ENCODE measurements at places on chromosomes 2 and 18.

DNA sequence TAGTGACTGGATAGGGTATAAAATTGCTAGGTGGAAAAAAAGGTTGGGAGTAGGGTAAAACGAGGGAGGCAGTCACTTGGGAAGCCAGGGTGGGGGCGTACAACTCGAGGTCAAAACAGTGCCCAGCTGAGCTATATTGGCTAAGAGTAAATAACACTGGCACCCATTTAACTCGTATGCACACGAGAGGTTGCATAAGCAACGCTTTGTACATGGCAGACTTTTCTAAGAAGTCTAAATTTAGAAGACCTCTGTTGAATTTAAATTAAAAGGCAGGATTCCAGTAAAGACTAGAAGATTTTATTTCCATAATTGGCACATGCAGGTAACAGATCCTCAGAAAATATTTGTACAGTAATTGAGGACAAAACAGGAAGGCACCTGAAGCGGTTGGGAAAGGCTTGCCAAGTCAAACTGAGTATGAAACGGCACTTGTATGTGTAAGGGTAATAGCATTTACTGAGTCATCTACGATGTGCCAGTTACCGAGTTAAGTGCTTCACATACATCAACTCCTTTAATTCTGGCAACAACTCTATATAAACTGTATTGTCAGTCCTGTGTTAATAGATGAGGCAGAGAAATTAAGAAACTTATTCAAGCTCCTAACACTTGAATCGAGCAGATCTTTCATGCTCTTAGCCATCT is 1.4 kb upstream of the MALT1 start:
- DNase-seq, result no peak

GRCh38 chr18:24600076-24600654 is 139.7 kb downstream of the HRH4 start:
- no peak for DNase-seq

DNA sequence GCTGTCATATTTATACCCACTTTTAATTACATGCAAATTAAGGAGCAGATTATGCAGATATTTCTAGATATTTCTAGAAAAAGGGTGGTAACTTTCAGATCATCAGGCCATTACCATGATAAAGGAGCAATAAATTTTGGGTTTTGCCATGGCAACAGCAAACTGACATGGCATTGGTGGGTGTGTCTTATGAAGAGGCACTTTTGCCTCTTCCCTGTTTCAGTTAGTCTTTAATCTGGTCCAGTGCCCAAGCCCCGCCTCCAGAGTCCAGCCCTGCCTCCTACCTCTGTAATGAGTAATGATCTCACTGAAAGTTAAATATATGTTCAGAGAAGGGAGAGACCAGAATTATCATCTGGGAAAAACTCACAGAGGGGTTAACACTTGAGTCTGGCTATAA is 124.8 kb downstream of the SCG2 start:
- DNase-seq, result no peak

DNA sequence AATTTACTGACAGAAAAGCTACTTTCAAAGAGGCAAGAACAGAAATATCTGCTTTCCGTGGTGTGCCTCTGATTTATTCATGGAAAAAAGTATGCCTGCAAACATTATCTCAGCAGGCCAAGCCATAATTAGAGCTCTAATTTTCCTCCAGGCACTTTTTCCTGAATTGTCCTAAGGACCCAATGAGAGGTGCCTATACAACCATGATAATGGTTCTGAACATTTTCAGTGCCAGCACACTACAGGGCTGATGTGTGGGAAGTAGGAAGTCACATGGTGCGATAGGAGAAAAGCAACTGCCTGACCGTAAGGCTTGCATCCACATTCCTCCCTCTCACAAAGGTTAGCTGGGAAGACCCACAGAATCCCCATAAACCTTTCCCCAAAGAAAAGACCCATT is 45.9 kb upstream of the EGR4 start:
- DNase-seq, result no peak

DNA sequence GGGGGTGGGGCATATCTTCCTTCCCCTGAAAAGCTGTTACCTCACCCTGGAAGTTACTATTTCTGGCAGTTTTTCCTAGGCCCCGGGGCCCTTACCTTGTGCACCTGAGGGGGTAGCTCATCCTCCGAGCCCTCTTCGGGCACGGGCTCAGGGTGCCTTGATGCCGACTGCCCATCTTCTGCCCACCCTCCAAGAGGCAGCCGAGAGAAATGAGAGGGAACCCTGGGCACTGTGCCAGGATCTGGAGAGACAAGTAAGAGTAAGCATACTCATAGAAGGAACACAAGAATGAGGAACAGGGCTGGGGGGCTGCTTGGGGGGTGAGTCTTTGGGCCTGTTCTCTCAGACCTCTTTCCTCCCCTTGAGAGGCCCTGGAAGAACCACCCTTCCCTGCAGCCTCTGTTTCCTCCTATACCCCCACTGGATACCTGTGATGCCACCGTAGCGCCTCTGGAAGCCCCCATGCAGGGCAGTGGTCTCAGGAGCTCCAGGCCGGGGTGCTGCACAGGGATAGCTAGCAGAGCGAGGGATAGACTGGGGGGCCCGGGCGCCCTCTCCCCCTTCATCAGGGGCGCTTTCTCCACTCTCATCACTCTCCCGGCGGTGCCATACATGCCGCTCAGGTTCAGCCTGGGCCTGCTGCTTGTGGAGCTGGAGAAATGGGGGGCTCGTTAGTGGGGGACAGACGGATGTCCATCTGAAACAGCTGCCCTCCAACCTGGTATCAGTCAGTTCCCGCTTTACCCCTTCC is 2.1 kb upstream of the ABCB6 start:
- DNase-seq, result no peak

GRCh38 chr2:204282525-204282924 is 262.8 kb upstream of the PARD3B start:
- DNase-seq, result no peak

GRCh38 chr2:176650104-176650837 is 381.0 kb downstream of the MTX2 start:
- no peak for DNase-seq

GRCh38 chr2:102514061-102514785 is 41.2 kb downstream of the SLC9A4 start:
- DNase-seq, result no peak

- DNase-seq, result no peak
Observed at GRCh38 chr2:159091381-159091780, 122.9 kb downstream of the TANC1 start.

DNA sequence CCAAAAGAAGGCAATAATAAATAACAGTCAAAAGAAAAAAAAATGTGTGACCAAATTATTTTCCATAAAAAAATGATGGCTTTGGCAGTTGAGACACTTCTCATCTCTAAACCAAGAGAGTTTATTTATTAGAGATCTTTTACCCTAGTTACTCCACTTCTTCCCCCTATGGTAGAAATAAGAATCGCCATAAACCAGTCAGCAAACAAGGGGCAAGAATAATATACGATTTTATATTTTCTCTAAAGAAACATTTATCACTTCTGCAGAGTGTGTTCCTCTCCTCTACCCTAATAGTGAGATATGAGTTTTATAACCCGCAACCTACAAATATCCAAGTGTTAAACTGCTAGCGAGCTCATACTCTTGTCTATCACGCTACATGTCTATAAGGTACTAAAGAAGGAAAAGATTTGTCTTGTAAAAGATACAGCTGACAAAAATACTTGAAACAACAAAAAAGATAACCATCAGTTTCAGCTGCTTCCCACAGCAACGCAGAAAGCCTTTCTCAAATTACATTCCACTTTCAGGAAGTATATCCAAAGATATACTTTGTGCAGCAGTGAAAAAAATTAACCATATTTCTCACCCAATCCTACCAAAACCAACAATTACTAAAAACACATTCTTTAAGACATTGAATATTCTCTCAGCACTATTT is 2.3 kb downstream of the RNF103 start:
- no peak for DNase-seq

GRCh38 chr18:36179562-36180355 is 7.5 kb upstream of the MOCOS start:
- no peak for DNase-seq

DNA sequence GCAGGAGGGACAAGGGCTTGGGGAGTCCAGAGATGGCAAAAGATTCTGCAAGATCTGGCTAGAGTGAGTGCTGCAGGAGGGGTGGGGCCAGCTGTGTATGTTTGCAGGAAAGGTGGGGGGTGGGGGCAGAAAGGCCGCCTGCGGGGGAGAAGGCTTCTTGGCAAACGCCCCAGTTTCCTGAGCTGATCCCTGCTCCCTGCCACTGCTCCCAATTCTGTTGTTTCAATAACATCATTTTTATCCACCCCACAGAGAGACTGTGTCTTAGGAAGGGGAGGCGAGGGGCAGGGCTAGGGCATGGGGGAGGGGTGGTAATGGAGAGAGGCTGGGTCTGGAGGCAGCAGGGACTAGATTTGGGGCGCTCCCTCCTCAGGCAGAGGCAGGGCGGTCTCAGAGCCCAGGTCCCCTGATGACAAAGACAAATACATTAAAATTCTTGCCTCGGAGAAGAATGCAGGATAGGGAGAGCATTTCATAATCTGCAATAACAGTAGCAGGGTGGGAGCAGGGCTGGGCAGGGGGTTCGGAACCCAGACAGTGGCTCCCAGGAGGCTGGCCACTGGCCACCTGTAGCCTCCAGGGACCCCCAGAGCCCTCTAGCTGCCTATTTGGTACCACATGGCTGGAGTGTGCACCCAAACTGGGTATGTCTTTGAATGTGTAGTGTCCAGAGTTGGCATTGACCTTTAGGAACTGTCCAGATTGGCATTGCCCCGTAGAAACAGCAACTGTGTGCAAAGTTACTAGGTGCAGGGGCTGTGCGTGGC is 2.1 kb upstream of the WNT6 start:
- DNase-seq, result no peak

DNA sequence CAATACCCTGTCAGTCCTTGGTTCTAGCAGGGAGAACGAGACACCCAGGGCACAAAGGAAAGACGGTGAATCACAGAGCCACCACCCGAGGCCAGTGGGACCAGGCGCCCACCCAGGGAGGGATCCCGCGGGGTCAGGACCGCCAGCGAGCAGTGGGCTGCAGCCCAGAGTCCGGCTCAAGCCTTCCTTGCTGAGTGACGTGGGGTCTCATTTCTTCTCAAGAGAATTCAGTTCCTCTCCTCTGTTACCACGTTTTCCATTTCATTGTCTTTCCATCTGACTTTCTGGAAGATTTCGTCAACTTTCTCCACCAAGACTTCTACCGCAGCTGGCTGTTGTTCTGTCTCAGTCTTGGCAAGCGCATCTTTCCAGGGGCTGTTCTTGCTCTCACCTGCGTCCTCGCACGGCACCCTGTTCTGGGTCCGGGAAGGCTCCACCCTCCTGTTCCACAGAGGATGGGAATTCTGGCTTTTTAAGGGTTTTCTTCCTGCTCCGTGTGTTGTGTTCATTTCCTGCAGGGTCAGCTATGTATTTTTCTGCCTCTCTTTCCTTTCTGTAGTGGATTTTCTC is 248.6 kb downstream of the NDUFA10 start:
- DNase-seq, result no peak

DNA sequence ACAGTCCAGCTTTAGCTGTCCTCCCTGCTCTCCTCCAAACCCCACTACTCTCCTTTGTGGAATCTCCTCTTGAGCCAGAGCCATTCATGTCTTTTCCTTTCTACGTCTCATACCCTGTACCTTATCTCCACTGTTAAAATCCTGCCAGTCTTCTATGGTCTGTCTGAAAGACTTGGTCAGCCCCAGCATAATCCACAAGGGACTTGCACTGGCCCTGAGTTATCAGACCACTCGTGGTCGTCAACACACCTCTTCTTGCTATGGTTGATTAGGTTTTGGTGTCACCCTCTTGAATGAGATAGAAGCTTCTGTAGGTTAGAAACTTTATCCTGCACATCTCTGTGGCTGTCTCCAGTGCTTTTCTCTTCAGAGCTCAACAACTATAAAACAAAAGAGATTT is 56.8 kb downstream of the MYO1B start:
- DNase-seq, result no peak

DNA sequence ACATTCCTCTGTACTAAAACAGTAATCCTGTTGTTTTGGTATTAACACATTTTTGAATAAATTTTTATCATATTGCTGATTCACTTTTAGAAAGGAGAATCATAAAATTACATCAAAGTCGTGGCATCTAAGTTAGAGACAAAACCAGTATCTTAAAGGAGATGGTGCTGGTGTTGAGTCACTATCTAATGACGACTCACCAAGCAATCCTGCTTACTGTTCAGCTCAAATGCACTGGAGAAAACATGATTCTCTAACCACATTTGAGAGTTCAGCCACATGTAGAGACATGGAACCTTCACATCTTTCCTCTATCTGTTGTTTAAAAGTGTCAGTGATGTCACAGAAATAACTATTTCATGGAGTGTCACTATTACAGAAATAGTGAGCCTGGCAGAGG is 473.8 kb downstream of the TGIF1 start:
- no peak for DNase-seq

- DNase-seq, result no peak
Observed at GRCh38 chr18:66759050-66759828, 155.3 kb upstream of the CDH19 start.

DNA sequence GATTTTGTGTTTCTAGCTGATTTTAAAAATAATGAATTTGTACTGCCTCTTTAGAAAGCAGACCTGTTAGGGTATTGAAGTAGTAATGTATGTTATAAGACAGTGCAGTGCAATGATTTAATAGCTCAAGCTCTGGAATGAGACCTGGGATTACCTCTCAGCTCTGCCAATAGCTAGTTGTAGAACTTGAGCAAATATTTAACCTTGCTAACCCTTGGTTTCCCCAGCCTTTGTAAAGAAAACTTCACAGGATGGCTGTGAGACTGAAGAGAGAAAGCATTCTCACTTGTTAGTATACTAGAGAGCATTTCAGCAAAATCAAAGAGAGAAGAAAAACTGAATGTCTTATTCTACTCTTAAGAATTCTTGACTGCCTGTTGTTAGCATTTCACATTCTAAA is 293.9 kb downstream of the KIAA1328 start:
- DNase-seq, result no peak

- no peak for DNase-seq
Observed at GRCh38 chr2:190891372-190891771, 10.8 kb downstream of the GLS start.

- DNase-seq, result no peak
Observed at GRCh38 chr2:14642499-14642898, 10.0 kb downstream of the LRATD1 start.

DNA sequence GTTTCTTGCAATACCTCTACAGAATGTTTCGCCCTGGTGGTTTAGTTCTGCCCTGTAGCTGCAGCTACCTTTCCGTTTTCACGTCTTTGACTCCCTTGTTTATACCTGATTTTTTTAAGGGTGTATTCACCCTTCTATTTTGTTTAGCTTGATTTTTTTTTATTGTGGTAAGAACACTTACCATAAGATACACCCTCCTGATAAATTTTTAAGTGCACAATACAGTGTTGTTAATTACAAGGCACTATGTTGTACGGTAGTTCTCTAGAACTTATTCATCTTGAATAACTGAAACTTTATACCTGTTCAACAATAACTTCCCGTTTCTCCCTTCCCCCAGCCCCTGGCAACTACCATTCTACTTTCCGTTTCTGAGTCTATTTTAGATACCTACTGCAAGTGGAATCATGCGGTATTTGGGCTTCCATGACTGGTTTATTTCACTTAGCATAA is 48.9 kb upstream of the NABP1 start:
- DNase-seq, result no peak
